ENCODE measurements at places on chromosomes 3 and 15.

DNA sequence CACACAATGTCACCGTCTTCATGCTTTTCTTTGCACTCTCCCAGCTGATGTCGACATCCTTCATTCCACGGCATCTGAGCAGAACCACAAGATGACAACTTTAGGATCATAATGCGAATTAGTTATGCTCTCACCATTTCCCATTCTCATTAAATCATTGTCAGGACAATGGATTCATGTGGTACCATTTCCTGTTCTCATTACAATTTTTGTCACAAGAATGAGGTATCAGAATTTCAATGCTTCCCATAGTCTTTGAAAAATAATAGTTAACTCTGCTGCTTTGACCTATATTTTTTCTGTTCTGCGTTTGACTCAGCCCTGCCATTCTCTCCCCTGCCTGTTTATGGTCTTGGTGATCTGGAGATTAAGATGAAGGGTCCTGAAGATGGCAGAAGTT lies 175.7 kb upstream of the MDFIC2 start:
- DNase-seq: no peak

GRCh38 chr15:50440932-50441331 lies 16.7 kb downstream of the USP8 start:
- DNase-seq: no peak

- no peak for DNase-seq
Observed at GRCh38 chr15:96171853-96172296, 158.6 kb upstream of the NR2F2 start.

- no peak for DNase-seq
Observed at GRCh38 chr15:66631616-66632263, 65.9 kb upstream of the LCTL start.

- no peak for DNase-seq
Observed at GRCh38 chr3:135106445-135106844, 311.4 kb downstream of the EPHB1 start.

DNA sequence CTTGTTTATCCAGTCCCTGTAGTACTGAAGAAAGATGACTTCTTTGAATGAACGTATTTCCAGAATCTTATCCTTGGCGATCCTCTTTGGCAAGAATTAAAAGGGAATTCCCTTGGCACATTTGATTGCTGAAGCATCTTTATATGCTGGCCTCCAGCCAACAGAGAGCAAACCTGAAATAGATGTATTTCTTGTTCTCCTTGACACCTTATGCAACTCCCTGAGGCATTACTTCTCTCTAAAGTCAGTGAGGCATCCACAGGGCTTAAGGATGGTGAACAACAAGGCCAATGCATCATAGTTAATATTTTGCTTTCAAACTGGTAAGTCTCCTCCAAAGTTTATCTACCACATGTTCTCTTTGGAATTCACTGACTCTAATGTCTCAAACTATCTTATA lies 450.9 kb upstream of the THRB start:
- DNase-seq: no peak

GRCh38 chr3:126501736-126502135 lies 15.8 kb downstream of the UROC1 start:
- DNase-seq: no peak

DNA sequence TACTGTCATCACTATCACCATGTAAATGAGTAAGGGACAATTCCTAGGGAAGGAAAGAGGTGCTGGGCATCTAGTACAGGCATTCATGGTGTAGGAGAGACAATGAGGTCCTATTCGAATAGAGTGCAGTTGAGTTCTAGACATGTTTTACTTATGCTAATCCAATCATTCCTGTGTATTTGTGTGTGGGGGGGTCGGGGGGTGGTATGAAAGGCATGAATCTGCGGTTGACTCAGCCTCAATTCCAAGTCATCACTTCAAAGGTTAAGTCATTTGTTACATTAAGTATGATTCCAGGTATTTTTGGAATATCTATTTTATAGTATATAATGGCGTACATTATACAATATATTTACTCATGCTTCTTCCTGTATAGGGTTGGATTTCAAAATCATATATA lies 163.1 kb upstream of the GALNT15 start:
- DNase-seq: no peak

DNA sequence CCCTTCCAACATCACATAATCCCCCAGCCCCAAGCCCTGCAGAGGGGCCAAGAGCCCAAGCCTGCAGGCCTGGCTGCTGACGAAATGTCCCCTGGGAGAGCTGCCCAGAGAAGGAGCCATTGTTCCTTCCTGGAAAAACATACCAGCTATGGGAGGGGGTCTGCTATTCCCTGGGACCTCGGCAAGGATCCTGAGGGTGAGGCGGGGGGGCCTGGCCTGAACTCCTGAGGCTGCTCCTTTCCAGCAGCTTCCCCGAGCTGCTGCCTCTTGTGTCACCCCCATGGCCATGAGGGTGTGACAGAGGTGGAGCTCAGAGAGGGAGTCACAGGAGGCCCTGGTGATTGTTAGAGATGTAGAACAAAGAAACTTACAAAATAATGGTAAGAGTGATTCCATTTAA lies 12.9 kb downstream of the LOXL1 start:
- no peak for DNase-seq

- no peak for DNase-seq
Observed at GRCh38 chr3:106121491-106122289, 252.9 kb upstream of the CBLB start.

All from stimulated activated CD8-positive, alpha-beta memory T cell treated with anti-CD3 and anti-CD28 coated beads, Interleukin-15, amount 100 ng/mL, for 24 hours (primary cell).